Progenitor cell of endocrine pancreas (in vitro differentiated cells): ENCODE measurements at places on chromosomes 7 and 10. TPM values are rescaled to one million over a fixed set of nuclear protein-coding genes. Genes with fewer than 3 reads are reported as not detected.

DNA sequence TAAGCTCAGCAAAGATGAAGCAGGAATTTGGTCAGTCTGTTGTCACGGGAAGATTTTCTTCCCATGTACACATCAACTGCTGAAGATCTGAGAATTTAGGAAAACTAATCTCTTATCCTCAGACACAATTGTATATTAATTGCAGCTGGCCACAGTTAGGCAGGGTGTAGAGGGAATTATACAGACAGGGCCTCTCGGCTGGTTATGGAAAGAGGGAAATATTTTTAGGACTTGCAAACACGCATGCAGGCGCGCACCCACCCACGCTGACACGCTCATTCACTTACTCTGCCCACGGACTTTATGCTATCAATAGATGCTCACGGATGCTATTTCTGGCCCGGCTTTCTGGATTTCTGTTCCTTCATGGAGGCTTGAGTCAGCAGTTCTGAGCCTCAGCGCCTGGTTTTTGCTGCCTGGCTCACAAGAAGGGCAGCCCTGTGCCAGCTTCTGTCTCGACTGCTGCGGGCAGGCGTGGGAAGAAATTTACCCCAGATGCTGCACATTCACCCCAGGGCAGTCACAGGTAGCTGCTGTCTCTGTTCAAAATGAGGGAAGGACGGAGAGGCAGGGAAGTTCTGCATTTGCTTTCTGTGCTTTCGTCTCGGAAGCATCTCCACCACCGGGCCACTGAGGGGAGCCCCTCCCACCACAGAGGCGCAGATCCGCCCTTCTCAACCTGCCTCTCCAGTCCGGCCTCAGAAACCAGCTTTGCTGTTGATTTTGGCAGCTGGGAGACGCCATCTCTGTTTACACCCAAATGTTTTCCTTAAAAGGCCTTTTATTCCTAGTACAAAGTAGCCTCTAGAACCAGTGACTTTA is 116.3 kb upstream of the BTBD16 start:
- DNase-seq, result no peak

DNA sequence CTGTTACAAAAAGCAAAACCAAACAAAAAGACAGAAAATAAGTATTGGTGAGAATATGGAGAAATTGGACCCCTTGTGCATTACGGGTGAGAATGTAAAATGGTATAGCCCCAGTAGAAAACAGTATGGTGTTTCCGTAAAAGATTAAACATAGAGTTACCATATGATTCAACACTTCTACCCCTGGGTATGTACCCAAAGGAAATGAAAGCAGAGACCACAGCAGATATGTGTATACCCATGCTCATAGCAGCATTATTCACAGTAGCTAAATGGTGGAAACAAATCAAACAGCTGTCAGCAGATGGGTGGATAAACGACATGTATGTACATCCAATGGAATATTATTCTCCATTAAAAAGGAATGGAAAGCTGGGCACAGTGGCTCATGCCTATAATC is 42.4 kb downstream of the STARD3NL start:
- DNase-seq, result no peak

DNA sequence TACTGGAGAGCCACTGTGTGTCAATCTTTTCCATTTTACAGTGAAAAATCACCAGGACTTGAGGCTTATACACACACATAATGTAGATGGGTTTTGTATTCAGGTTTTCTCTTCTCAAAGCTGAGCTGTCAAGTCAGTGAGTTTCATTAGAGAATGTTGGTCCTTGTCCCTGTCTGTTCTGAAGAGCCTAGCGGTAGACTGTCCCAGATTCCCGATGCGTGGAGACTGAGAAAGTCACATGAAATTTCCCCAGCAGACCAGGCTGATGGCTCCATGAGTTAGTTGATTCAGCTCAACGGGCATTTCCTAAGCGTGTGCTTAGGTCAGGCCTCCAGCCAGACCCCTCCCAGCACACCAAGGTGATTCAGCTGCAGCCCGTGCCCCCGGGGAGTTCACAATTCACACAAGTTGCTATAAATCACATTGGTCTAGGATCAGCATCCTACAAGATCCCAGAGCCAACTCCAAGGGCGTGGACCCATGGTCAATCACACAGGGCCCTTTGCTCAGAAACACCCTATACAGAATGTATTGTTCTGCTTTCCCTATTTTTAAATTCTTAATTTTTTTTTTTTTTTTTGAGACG is 17.2 kb downstream of the CHST15 start:
- DNase-seq, result no peak

DNA sequence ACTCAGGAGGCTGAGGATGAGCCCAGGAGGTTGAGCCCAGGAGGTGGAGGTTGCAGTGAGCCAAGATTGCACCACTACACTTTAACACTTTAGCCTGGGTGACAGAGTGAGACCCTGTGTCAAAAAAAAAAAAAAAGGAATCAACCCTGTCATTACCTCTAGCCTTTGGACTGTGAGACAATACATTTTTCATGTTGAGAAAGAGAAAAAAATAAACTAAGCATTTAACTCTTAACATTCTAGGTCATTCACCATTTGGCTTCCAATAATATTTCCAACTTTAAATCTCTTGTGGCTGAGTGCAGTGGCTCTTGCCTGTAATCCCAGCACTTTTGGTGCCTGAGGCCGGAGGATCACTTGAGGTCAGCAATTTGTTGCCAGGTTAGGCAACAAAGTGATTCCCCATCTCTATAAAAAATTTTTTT is 41.9 kb upstream of the TPST1 start:
- no peak for DNase-seq

- no peak for DNase-seq
Observed at GRCh38 chr7:117064688-117065087, 111.4 kb downstream of the ST7 start.

GRCh38 chr10:22742678-22743077 is 28.3 kb upstream of the PIP4K2A start:
- DNase-seq, result no peak

The PLAC9 gene
- 0.79 and 1.6 TPM in 2 replicates for total RNA-seq

- DNase-seq, result no peak
Observed at GRCh38 chr7:141696348-141696747, 5.6 kb downstream of the DENND11 start.

GRCh38 chr7:135430626-135431025 is 79.3 kb downstream of the CNOT4 start:
- DNase-seq, result no peak

DNA sequence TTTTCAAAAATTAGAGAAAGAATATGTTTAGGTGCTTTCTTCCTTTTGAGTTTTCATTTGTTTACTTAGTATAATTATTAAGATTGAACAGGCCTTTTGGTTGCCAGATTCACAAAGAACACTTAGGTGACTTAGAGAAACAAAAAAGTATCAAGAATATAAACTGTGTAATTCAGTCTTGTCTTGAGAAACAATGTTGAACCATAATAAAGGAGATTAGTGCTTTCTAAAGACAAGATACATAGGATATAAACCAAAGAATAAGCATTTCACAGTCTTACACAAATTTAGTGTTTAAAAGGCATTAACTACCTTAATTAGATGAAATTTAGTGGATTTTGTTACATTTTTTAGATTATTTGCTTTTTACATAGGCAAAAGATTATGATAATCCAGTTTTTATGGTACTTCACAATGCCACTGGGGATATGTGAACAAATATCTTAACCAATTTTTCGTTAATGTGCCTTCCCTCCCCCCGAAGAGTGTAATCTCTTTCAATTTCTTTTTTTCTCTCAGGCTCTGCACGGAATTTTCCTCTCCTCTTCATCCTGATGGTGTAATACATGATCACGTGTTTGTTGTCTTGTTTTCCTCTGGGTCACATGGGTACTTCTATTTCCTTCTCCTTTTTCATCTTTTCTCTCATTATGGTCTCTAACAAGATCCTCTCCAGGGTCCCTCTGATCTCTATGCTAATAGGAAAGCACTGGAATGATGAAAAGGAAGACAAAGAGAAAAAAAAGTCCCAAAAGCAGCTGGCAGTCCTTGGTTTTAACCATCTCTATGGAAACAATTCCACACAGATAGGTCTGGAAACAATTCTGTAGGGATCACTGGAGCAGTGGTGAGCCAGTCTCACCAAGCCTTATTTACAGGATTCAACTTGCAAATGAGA is 3.7 kb upstream of the HNRNPH3 start:
- no peak for DNase-seq

The CTAGE8 gene
- 7.2 and 8.9 TPM in 2 replicates for total RNA-seq

DNA sequence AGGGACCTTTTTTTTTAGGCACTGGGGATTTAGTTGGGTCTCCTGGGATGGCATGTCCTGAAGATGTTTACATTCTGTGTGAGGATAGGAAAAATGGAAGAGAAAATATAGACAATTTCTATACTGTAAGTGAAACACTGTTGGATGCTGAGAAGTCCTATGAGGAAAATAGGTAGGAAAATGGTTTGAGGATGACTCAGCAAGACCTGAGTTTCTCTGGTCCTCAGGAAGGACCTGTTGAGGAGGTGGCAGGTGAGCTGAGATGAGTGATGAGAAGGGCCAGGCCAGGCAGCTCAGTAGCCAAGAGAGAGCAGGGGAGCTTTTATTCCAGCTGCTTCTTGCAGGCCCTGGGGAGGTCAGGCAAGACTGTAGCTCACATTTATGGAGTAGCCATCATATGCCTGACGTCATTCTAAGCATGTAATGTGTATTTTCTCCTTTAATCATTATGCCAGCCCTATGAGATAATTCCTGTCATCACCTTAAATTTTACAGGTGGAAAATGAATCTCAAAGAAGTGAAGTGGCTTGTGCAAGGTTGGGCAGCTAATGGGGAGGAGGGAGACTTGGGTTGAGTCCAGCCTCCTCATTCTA is 19.1 kb upstream of the LRRC18 start:
- no peak for DNase-seq

The LRRD1 gene
- 0.31 and 0.34 TPM in 2 replicates for total RNA-seq

The ARID5B gene
- total RNA-seq, result 19.7 and 22.5 TPM in 2 replicates

The LRRC18 gene
- total RNA-seq, result not detected in 2 replicates
